Activated naive CD4-positive, alpha-beta T cell treated with anti-CD3 and anti-CD28 coated beads, Interleukin-2, amount 50 U/mL, for 72 hours (primary cell): ENCODE measurements at places on chromosomes 2 and 18.

DNA sequence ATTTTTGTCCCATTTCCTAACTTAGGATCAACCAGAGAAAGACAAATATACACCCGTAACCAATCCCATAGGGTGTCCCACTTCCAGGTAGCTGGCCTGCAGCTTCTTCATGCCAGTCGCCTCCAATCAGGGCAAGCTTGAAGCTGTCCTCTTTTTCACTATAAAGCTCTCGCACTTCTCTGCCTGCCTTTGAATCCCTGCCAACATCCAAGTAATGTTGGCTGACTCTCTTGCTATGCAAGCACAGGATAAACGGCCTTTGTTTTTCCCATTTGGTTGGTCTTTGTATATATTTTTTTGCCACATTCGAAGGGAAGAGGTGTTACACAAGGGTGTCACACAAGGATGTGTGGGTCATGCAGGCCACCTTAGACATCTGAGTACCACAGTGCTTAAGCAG, 388.8 kb downstream of the CBLN2 start:
- no peak for DNase-seq

DNA sequence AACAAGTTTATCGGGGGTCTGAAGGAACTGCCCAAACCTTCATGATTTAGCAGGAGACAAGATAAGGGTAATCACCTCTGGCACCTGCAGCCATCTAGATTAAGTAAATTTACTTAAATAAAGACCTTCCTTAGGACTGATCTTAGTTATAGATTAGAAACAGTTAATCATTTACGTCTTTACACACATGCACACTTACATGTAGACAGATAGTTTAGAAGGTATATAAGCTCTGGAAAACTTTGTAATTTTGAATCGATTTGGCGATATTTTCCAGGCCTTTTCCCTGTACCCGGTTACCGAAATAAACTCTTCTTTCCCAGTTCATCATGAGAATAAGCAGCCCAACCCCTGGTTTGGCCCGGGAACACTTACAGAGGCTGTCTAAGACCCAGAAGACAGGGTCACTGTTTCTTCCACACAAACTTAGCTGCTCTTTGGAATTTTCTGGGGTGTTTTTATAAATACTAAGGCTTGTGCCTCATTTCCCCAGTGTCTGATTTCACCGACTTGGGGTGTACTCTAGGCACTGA, 560 bp upstream of the SKA1 start:
- no peak for DNase-seq

DNA sequence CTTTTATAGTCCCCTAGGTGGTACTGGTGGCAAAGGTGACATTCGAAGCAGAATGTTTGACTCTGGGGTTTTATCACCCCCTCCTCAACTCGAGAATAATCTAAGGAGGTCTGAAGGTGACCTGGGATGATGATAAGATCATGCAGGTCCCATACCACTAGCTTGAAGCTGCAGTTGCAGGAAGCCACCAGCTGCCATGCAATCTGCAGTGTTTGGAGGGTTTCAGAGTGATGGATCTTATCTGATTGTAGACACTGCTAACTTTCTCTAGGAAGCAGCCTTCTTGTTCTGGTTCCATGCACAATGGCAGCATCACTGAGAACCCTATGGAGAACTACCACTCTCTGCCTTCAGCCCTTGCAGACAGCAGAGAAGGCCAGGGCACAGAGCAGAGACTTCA, 59.4 kb upstream of the LRPPRC start:
- no peak for DNase-seq

GRCh38 chr2:18855027-18855426, 265.7 kb upstream of the NT5C1B start:
- no peak for DNase-seq

GRCh38 chr2:69731147-69731970, 10.6 kb upstream of the ANXA4 start:
- DNase-seq = no peak

DNA sequence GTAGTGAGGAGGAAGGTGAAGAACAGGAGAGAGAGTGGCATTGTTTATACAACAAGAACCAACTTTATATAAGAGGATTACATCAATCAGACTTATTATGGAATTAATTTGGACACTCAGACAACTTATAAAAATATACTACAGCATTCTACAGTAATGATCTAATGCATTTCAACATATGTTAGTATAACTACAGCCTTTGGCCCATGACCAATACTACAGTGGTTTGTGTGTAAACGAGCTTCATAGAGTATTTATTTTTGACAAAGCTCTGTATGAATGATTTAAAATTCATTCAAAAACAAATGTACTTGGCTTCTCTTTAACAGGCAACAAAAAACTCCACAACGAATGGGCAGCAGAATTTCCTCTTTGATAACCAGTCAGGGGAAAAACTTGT, 72.8 kb downstream of the ZNF521 start:
- no peak for DNase-seq

DNA sequence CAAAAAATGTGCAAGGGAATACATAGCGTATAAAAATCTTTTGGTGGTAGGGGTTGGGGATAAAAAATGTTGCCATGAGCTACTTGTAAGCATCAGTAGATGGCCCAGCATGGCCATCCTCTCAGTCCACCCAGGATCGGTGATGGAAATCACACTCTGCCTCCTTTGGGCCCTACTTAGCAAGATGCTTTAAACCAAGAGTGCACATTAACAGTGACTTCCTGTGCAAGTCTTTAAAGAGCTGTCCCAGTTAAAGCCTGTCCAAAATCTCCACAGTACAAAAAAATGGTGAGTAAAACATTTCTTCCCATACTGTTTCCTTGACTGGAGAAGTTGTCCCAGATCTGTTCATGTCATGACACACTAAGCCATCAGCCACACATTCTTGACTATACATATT, 18.0 kb downstream of the ANKRD44 start:
- no peak for DNase-seq

DNA sequence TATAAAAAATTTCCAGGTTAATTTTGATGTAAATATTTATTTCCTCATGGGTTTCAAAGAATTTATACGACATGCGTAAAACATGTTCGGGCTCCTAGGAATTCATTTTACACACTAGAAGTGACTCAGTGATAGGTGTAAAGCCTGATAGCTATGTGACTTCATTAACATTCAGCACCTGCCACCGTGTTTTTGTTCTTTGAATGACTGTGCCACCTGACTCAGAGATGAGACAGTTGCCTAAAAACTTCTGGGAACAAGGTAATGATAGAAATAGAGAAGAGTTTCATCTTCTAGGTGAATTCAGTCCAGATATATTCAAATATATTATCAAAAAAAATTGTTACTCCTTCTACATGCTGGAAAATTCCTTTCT, 10.0 kb downstream of the IL1R2 start:
- DNase-seq = no peak

GRCh38 chr2:124122340-124122739, 97.3 kb downstream of the CNTNAP5 start:
- DNase-seq = no peak

- DNase-seq = no peak
Measured at GRCh38 chr2:69149631-69150215, 136.7 kb downstream of the ANTXR1 start.

- DNase-seq = no peak
Measured at GRCh38 chr18:38993342-38993741, 1427.7 kb upstream of the CELF4 start.

- DNase-seq = no peak
Measured at GRCh38 chr2:183014005-183014404, 24.3 kb downstream of the NCKAP1 start.

- no peak for DNase-seq
Measured at GRCh38 chr2:134515137-134515536, 203.7 kb downstream of the TMEM163 start.

- no peak for DNase-seq
Measured at GRCh38 chr2:88859461-88859860, 168.0 kb downstream of the RPIA start.

- DNase-seq = no peak
Measured at GRCh38 chr2:185793532-185794345, 55.1 kb downstream of the FSIP2 start.

- DNase-seq = peak; percentile 31
Measured at GRCh38 chr2:96870626-96871255, 861 bp upstream of the SEMA4C start.
